ENCODE measurements at places on chromosomes 6 and 20.

GRCh38 chr20:8807480-8808201 lies 261.2 kb upstream of the PLCB4 start:
- DNase-seq = no peak

DNA sequence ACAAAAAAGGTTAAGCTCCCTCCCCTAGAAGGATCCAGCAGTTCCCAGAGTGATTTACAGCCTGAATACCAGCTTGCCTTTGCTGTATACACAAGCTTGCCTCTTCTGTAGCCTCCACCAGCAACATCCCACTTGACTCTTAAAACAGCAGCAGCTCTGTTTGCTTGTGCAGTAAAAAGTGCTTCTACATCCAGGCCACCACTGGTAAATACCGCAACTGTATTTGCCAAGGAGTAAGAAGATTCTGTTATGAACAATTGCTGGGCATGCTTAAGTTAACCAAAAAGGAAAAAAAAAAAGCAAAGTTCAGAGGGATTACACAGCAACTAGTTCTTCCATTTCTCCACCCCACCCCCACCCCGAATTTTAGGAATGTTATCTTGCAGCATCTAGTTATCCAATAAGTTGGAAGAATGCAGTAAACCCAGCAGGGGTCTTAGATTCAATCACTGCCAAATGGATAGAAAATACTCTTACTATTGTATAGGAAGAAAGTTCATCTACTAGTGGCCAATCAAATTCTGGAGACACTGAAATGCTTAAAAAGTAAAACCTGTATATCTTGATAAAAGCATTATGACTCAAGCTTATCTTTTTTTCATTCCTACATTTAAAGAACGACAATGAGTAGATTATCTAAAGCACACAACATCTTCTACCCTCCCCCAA lies 4.8 kb downstream of the SALL4 start:
- no peak for DNase-seq

DNA sequence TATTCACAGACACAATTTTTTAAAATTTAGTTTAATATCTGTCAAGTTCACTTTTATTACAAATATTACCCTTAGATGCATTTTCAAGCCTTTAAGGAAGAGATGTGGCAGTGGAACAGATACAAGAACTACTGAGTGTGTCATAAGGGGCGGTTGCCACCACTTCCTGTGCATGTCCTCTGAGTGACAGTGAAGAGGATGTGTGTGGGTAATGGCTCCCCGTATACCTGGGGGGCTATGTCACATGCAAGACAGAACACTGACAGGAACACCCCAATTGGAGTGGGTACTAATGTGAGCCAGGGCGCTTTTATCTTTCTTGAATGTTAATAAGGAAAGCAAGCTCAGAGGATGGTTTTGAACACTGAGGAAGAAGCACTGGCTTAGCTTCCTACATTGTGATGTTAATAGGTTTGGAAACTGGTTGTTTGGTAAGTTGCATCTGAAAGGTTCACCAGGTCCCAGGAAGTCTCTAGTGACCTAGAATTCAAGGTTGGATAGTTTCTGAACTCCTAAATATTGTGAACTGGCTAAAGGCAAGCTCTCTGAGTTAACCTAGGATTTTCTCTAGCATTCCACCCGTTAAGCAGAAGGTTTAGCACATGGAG lies 83.4 kb upstream of the ASF1A start:
- peak; percentile 77 for DNase-seq

GRCh38 chr20:57756213-57756612 lies 46.4 kb upstream of the PMEPA1 start:
- DNase-seq = no peak

GRCh38 chr6:5590187-5590586 lies 328.9 kb downstream of the FARS2 start:
- no peak for DNase-seq

DNA sequence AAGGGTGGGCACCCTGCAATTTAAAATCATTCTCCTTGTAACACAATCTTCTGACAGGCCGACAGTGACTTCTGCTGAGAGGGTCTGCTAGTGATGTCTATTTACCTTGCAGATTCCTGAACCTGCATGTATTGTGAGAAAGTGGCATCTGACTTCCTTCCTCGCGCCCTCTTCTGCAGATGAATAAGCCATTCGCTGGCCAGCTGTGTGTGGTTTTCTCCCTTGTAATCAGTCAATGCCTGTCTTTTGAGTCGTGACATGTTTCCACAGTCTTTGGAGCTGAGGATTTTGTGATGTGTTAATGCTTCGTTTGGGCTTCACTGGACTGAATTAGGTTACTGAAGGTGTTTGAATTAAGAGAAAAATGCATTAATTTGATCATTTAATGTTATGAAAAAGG lies 125.3 kb downstream of the GRM1 start:
- peak; percentile 30 for DNase-seq

- DNase-seq = peak; percentile 84
Measured at GRCh38 chr6:6749702-6750491, 161.4 kb downstream of the LY86 start.

DNA sequence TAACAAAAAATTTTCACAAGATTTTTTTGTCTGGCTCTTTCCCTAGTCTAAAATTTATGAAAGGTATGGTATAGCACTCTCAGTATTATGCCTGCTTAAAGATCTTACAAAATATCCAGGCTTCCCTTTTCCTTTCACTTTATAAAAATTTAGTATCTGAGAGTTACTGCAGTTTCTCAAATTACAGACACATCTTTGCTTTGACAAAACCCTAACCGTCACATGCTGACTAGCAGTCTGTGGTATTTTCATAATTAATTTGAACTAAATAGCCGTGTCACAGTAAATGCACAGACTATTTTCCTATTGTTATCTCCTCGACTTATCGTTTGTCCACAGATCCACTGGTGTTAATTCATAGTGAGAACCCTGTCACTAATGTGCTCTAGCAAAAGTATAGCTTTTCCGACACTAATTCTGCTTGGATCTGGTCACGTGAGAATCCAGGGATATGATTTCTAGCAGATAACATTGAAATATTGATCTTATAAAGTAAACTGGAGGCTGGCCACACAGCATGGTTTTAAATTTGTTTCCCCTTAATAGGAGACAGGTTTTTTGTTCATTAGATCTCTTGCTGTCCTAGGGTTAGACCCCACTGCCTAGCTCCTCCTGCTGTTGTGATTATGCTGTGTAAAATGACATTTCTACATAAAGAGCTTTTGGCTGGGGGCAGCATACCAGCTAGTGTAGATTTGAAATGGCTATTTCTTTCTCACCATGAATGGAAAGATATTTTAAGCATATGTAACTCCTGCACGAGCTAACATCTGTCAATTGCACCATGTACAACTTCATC lies 340.6 kb upstream of the SASH1 start:
- DNase-seq = no peak

- no peak for DNase-seq
Measured at GRCh38 chr6:93964321-93964720, 545.0 kb upstream of the EPHA7 start.

DNA sequence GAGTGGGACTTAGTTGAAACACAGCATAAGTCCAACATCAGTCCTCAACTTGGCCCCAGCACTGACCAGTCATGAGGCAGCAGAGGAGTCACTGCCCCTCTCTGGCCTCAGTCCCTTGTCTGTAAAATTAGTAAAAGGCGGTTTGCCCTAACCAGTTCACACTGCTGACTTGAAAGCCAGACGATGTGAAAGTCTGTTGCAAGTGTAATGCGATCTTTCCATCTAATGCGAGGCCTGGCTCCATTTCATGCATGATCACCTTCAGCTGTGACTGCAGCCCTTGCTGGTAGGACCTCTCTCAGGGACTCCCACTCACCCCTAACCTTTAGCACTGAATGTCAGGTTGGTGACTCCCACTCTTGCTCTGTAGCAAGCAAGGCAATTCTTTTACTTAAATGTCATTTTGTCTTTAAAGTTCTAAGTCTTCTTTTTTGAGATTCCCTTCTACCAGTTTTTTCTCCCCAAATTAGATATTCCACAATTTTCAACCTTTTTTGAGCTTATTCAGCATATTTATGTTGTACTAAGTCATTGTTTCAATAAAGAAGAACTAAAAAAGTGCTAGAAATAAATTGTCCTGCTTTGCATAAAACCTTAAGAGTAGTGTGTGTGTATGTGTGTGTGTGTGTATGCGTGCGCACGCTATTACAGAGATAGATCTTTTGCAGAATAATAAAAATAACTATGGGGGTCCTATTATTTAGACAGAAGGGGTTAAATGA lies 245.5 kb downstream of the PACRG start:
- DNase-seq = no peak

DNA sequence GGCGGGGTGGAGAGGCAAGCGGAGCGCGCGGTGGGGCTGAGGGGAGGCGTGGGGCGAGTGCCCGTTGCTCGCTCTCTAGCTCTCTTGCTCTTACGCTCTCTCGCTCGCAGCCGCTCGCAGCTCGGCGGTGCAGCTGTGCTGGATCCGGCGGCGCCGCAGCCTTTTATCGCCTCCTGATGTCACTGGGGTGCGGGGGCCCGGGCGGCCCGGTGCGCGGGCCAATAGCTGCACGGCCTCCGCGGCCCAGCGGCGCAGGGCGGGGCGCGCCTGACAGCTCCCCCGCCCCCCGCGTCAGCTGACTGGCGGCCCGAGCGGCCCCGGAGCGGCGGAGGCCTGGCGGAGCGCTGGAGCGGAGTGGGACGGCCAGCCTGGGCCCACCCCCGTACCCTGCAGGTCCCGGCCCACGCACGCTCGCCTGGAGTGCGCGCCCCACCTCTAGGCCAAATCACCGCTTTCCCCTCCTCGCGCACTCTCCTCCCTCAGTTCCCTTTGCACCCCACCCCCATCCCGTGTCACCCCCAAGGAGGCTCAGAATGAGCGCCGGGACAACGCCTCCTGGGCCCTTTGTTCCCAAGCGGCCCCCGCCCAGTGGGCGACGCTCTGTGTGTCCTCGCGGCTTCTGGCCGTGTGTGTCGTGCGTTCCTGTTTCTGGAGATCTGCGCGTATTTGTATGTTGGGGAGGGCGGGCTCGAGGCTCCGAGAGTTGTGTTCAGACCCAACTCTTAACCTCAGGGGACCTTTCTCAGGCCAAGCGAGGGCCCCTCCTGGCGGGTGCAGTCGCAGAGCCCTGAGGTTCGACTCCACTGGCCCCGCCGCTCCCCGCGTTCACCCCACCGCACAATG lies at the start of gene MAFB:
MAFB (minus strand) TSS at position 137 of the 843 bp plus-strand sequence. CDS start 386 bp downstream, outside the sequence.
- peak; percentile 59 for DNase-seq

- no peak for DNase-seq
Measured at GRCh38 chr6:166569206-166569605, 17.3 kb downstream of the RAMACL start.

DNA sequence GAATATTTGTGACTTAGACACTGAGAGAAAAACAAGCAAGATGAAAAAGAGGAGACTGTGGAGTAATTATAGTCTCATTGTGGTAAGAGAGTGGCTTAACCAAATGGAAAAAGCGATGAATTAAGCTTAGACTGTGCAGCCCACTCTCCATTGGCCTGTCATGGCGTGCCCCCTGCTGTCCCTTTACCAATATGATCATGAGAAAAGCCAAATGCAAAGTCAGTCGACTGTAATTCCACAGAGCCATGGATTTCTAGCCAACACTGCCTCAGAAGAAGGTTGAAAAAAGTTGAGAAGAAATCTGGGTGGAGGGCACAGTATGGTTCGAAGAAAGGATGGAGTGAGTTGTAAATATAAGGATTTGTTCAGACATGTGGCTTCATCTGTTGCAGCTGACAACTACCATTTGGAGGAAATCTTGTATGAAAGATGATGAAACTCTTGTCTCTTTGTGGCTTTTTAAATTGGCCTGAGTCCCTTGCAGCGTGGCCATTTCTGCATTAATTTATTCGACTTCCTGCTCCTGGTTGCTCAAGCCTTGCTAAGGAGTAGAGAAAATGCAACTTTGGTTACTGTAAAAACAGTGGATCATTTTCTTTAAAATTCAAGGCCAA lies 251.4 kb downstream of the DOK5 start:
- DNase-seq = no peak

- DNase-seq = peak; percentile 48
Measured at GRCh38 chr6:6696867-6697531, 108.5 kb downstream of the LY86 start.

- no peak for DNase-seq
Measured at GRCh38 chr6:157447735-157448134, 66.7 kb downstream of the ZDHHC14 start.

- DNase-seq = no peak
Measured at GRCh38 chr6:111959766-111960165, 86.5 kb upstream of the FYN start.

GRCh38 chr20:6744805-6745204 lies 22.7 kb upstream of the BMP2 start:
- DNase-seq = no peak

GRCh38 chr6:153405931-153406330 lies 274.8 kb upstream of the RGS17 start:
- no peak for DNase-seq

GRCh38 chr6:163080228-163080627 lies 334.3 kb upstream of the QKI start:
- DNase-seq = no peak

DNA sequence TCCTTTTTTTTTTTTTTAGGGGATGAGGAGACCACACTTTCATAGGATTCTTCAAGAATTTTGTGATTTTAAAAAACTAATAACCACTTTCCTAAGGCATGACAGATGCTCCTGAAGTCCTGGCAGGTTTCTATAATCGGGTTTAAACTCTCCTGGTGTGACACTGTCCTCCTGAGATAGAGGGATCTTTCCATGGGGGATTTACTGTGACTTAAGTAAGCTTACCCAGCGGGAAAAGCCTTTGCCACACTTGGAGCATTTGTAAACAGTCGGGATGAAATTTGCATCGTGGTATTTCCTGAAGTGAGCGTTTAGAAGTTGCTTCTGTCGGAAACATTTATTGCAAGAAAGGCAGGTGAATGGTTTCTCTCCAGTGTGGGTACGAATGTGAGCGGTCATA lies 16.6 kb downstream of the CTCFL start:
- DNase-seq = no peak

DNA sequence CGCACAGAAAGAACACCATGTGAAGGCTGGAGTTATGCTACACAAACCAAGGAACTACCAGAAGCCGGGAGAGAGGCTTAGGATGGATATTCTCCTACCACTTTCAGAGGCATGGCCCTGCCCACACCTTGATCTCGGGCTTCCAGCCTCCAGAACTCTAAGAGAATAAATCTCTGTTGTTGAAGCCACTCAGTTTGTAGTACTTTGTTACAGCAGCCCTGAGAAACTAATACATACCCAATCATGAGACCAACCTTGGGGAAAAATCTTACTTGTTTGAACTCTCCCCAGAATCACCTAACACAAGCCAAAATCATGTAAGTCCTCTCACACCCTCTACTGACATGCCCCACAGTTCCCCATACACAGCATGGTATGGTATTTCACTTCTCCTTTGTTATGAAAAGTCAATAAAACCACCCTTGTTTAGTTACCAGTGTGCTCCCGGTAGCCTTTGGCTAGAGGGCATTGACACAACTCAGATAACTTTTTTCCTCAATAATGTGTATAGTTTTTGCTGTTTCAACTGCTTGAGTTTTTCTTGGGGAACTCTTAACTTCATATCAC lies 40.7 kb upstream of the SLC2A12 start:
- no peak for DNase-seq

All from activated CD4-positive, alpha-beta T cell treated with anti-CD3 and anti-CD28 coated beads, Interleukin-10, Interleukin-2, amounts not matched to agents 100 ng/mL and 50 ng/mL, durations not matched to agents 16 hours and 8 hours (primary cell).